NAMALWA (cell line): ENCODE measurements at places on chromosomes 7 and 10.

DNA sequence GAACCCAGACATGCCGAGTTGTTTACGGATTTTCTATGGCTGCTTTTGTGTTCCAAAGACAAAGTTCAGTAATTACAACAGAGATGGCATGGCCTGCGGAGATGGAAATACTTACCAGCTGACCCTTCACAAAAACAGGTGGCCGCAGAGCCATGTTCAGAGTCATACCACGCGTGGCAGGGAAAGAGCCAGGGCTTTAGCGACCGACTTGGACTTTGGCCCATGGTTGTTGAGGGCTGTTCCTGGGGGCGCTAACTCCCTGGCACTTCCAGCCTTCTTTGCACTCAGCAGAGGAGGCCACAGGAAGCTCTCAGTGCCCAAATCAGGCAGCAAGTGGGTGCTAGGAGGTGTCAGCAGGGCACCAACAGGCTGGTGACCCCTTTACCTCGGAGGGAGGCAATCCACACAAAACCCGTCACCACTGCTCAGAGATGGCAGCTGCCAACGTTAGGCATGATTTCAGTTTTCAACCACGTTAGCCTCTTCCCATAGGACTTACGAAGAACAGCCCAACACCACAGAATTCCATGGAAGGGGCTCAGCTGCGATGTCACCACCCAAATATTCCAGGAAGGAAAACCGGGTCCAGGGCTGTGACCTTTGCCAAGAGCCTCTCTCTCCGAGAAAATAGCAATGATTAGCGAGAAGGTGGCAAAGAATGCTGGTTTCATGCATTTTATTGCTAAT lies 21.4 kb upstream of the CNPY1 start:
- no peak for DNase-seq

GRCh38 chr7:70505886-70506285 lies 626.1 kb upstream of the GALNT17 start:
- no peak for DNase-seq

GRCh38 chr7:133401225-133401624 lies 148.3 kb downstream of the EXOC4 start:
- DNase-seq: no peak

GRCh38 chr10:110353244-110354119 lies 48.8 kb upstream of the SMNDC1 start:
- DNase-seq: no peak

GRCh38 chr10:26571655-26572054 lies 125.8 kb upstream of the PDSS1 start:
- no peak for DNase-seq

DNA sequence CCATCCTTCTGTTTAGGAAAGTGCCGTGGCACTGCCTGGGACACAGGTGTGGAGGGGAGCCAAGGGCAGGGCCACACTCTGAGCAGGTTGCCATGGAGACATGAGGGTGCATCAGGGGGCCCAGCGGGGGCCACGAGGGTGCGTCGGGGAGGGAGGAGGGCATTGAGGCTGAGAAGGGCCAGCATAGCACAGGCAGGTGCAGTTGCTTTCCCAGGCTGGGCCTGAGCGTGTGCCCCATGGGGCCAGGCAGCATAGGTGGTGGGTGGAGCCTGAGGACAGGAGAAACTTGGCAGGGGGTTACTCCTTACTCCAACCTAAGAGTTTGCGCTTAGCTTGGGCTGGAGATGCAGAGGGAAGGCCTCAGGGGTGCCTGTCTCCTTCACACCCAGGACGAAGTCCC lies 15.2 kb downstream of the YKT6 start:
- DNase-seq: no peak

GRCh38 chr10:58072634-58073033 lies 195.1 kb downstream of the IPMK start:
- DNase-seq: no peak

GRCh38 chr10:76113952-76114351 lies 682.5 kb downstream of the LRMDA start:
- DNase-seq: no peak

DNA sequence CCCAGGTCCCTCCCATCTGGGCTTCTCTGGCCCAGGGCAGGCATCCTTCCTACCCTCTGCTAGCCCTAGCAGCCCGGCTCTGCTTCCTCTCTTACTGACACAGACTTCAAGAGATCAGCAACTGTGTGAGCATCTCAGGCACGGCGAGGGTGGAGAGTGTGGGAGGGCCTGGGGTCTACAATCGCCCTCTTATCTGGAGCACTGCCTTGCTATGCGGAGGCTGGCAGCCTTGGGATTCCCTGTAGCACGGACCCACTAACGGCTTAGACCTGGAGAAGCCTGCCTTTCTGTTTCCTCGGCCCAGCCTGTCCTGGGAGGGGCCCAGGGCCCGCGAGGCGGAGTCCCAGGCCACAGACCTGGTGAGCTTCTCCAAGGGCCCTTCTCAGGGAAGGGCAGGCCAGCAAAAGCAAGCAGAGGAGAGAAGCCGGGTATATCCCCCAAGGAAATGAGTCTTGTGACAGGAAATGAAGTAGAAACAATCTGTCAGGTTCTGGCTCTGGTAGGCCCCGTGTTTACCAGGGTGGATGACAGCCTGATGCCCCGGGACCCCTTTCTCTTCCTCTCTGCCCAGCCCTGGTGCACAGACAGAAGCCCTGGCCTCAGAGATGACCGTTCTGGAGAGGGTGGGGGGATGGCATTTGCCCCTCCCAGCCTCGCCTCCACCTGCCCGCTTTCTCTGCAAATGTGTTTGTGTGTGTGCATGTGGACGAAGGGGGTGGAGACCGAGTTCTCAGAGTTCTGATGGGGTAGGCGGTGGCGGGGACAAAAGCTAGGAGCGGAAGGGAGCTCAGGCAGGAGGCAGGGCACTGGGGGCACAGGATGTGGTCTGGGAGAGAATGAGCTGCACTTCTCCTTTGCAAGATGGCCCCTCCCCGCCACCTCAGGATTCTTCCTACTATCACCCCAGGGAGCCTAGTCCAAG lies 2.5 kb downstream of the LRCH4 start:
- DNase-seq: peak; percentile 89

DNA sequence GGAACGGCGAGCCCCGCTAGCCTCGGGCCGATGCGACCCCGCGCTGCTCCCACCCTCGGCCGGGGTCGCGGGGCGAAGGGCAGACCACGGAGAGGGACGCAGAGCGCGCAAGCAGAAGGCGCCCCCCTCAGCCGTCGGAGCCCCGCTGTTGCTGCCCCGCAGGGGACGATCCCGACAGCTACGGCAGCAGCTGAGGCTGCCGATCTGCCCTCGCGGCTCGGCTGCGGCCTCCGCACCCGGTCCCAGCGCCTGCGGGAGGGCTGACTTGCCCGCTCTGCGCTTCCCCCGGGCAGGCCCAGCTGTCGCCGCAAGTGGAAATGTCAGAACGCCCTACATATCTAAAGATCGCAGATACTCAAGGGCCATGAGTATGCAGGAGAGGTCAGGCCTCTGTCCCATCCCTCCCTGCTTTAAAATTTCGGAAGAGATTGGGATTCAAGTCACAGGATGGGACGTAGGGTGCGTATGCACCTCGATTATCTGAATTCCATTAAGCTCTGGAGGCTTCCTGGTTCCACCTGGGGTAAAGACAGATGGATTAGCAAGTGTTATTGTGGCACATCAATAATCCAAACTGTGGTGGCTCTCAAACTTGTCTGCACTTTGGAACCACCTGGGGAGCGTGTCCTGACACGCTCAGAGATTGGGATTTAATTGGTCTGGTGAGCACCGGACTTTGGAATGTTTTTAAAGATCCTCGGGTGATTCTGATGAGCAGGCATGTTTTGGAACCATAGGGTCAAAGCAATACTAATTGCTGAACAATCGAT lies at the start of gene CRPPA:
Gene CRPPA (minus strand): TSS at position 206 of the 770 bp plus-strand sequence. CDS start 216 bp downstream, outside the sequence.
- DNase-seq: no peak

- peak; percentile 63 for DNase-seq
These were observed 34.3 kb upstream of the PHF14 start for GRCh38 chr7:10939237-10939910.

DNA sequence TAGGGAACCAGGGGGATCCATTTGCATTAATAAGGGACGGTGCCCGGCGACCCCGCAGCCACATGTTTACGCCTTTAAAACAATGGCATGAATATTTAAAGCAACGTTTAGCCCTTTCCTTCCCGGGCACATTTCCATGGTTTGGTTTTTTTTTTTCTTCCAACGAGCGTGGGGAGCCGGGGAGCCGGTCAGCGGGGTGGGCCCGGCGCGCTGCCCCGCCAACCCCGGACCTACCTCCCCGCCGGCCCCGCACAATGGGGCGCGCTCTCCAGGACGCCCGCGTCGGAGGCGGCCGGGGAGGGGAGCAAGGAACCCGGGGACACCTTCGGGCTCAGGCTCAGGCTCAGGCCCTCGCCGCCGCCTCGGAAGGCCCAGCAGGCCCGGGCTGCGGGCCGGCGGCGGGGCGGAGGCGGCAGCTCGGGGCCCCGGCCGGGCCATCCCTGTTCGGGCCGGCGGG lies 1.0 kb downstream of the SEPHS1 start:
- DNase-seq: peak; percentile 53

GRCh38 chr10:102004376-102004775 lies 51.6 kb downstream of the ARMH3 start:
- no peak for DNase-seq

DNA sequence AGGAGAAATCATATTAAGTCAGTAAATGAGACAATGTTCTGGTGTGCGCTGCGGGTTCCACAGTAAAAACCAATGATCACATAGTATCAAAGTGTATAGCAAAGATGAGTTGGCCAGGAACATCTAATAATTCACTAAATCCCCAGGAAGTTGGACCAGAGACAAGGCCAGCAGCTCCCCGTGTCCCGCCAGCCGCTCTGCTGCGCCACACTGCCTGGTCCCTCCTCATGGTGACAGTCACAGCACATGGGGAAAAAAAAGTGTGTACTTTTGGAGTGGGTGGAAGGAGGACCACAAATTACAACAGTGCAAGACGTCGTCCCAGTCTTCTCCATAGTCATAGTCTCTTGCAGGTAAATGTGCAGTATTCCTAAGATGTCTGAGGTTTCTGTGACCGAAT lies 239.0 kb upstream of the RNF32 start:
- no peak for DNase-seq

- no peak for DNase-seq
These were observed 981 bp upstream of the CRYGN start for GRCh38 chr7:151440799-151441445.

DNA sequence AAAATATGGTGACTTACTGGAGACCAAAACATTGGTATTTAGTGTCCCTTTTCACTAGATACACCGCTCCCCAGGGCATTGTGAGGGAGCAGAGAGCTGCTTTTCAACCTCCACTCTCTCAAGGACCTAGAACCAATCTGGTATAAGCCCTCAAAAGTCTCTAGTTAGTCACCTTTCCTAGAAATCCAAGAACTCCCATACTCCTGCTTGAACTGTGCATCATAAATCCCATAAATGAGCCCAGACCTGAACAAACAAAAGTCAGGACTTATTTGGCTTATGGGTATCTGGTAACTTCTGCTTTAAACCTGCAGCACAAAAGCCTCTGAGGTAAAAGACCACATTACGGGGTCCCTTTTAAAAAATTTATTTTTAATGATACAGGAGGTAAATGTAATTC lies 603.1 kb upstream of the LRRTM3 start:
- DNase-seq: no peak

DNA sequence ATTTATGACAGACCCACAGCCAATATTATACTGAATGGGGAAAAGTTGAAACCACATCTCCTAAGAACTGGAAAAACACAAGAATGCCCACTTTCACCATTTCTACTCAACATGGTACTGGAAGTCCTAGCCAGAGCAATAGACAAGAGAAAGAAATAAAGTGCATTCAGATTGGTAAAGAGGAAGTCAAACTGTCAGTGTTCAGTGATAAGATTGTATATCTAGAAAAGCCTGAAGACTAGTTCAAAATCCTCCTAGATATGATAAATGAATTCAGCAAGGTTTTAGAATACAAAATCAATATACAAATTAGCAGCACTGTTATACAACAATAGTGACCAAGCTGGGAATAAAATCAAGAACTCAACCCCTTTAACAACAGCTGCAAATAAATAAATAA lies 6.9 kb upstream of the ZNF138 start:
- DNase-seq: no peak

- DNase-seq: no peak
These were observed 203.4 kb upstream of the AHR start for GRCh38 chr7:17094963-17095574.

- DNase-seq: no peak
These were observed 384.4 kb downstream of the TCERG1L start for GRCh38 chr10:130927157-130927556.

DNA sequence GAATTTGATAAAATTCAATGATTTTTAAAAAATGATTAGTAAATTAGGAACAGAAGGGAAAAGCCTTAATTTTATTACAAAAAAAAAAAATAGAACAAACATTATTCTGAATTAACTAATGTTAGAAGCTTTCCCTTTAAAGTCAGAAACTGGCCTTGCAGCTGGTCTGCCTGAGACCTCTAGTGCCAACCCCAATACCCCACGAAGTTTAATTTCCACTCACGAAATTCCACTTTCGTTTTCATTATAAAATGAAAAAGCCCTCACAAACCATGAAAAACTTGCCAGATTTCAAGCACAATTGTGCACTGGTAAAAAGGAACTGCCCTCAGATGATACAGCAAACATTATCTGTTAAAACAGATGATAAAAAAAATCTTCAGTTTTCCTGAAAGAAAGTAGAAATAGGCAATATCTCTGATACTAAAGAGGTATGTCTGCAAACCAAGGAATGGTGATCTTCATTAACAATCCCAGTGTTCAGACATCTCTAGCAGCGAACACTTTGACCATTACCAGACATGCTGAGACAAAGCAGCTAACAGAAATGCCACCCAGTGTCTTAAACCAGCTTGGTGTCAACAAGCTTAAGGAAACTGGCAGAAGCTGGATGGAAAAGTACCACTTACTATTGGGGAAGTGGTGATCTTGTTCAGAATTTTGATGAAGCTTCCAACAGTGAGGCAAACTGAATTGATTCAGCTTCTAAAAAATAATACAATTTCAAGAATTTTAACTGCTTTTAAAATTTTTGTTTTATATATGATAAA lies 80.2 kb downstream of the PALS2 start:
- peak; percentile 22 for DNase-seq

GRCh38 chr10:124474514-124475070 lies 13.0 kb downstream of the LHPP start:
- DNase-seq: no peak

GRCh38 chr10:117137911-117138642 lies at the start of gene VAX1:
VAX1 (minus strand) TSS chr10:117138270; CDS start chr10:117138056, 214 bp downstream.
- no peak for DNase-seq

DNA sequence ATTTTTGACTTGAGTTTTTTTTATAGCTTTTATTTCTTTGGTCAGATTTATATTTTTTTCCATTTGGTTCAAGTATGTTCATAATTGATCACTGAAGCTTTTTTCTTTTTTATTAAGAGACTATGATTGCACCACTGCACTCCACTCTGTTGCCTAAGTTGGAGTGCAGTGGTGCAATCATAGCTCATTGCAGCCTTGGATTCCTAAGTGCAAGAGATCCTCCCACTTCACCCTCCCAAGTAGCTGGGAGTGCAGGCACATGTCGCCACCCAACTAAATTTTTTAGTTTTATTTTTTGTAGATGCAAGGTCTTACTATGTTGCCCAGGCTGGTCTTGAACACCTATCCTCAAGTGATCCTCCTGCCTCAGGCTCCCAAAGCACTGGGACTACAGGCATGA lies 97.7 kb upstream of the KIF5B start:
- no peak for DNase-seq

GRCh38 chr10:114571316-114571999 lies 86.6 kb downstream of the ABLIM1 start:
- no peak for DNase-seq

GRCh38 chr10:44969854-44970253 lies 8.8 kb downstream of the DEPP1 start:
- DNase-seq: no peak

GRCh38 chr10:33331379-33331694 lies 3.1 kb downstream of the NRP1 start:
- DNase-seq: no peak

- DNase-seq: no peak
These were observed 18.6 kb upstream of the YWHAG start for GRCh38 chr7:76377186-76377918.
